ENCODE measurements at places on chromosomes 3 and 15.

DNA sequence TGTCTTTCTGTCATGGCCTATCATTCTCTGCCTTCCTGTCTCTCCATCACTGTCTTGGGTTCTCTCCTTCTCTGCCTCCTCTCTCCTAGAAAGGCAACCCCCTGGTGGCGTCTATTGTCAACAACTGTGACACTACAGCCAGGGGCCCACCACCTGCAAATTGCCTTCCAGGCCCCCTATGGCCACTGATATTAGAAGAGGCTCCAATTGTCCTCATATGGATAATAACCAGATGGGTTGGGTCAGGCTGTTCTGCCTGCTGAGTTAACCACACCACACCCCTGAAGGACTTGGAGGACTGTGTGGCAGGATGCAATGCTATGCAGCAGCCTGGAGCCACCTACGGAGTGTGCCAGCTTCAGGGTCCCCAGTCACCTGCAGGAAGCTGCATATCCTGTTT is 665.0 kb downstream of the NTRK3 start:
- no peak for DNase-seq

GRCh38 chr3:113898892-113899291 is 48.9 kb upstream of the ZDHHC23 start:
- DNase-seq = peak; percentile 73

DNA sequence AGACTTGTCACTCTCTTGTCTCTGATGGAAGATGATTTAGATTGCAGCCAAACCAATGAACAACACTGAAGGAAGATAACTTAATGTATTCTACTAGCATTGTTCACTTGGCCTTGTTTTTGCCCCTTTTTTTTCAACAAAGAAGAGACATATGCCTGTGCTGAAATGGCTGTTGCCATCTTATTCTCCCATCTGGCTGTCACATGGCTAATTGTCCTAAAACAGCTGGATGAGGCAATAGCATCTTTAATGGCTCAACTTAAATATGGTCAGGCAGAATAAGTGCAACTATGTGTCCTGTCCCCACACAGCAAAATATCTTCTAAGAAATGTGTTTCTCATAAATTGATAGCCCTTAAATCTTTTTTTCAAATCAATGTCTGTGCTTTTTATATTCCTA is 576.9 kb downstream of the TUSC7 start:
- DNase-seq = no peak

- no peak for DNase-seq
Measured at GRCh38 chr3:118557513-118557912, 477.1 kb downstream of the IGSF11 start.

- no peak for DNase-seq
Measured at GRCh38 chr3:157607826-157608405, 104.7 kb upstream of the VEPH1 start.

GRCh38 chr15:94206463-94207167 is 24.7 kb upstream of the MCTP2 start:
- no peak for DNase-seq

DNA sequence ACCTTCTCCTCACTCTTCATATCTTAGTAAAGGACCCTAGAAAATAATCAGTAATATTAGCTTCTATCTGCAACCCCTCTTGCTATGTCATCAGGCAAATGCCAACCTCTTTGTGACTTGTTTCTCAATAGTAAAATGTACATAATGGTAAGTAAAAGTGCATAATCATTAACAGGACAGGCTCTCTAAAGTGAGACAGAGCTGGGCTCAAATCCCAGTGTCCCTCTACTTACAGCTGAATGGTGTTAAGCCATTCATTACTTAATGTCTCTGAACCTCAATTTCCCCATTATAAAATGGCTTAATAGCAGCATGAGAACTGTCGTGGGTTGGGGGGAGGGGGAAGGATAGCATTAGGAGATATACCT is 62.6 kb upstream of the ATP11B start:
- DNase-seq = no peak

- DNase-seq = no peak
Measured at GRCh38 chr3:168608926-168609325, 513.2 kb upstream of the GOLIM4 start.

DNA sequence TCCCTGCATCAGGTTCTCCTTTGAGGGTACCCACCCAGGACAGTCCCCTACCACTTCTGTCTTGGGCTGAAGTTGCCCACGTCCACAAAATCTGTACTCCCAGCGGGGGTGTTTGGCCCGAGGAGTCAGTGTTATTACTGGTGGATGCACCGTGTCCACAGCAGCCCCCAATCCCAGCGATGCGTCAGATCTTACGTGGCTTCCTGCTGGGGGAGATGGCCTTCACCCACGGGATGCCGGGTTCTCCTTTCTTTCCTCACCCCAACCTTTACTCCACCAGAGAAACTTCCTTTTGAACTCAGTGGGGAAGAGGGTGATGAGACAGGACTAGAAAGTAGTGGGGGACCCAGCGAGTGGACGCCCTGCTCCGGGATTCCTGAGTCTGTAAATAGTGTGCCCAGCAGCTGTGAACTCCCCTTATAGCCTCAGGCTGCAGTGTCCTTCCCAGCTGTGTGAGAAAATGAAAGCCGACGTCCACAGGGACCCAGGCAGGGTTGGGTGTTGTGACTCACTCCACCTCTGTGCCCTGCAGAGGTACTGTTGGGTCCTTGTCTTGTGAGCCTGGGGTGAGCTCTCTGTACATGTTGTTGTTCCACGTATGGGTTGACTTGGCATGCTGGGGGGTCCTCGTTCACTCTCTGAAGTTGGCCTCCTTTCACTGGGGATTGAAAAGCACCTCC is 31.5 kb downstream of the CRTAP start:
- no peak for DNase-seq

- DNase-seq = peak; percentile 8
Measured at GRCh38 chr3:110799271-110799670, 272.3 kb upstream of the NECTIN3 start.

- no peak for DNase-seq
Measured at GRCh38 chr15:41633609-41634008, 26.6 kb upstream of the MGA start.

DNA sequence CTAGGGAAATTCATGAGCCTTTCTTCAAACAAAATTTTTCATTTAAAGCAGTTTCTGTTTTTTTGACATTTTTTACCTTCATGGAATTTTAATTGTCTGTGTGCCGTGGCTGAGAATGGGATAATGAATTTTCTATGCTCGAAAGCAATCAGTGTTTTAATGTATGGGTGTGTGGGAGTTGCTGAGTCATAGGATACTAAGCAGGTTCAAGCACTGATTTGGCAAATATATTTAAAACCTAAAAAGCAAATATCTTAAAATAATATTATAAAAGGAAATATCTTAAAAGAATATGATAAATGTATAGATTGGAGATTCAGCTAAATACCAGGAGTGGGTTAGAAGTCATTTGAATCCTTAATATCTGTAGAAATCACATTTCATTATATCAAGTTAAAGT is 173.6 kb upstream of the LRRFIP2 start:
- no peak for DNase-seq

GRCh38 chr15:67406257-67406861 is 114.6 kb upstream of the C15orf61 start:
- DNase-seq = peak; percentile 14

DNA sequence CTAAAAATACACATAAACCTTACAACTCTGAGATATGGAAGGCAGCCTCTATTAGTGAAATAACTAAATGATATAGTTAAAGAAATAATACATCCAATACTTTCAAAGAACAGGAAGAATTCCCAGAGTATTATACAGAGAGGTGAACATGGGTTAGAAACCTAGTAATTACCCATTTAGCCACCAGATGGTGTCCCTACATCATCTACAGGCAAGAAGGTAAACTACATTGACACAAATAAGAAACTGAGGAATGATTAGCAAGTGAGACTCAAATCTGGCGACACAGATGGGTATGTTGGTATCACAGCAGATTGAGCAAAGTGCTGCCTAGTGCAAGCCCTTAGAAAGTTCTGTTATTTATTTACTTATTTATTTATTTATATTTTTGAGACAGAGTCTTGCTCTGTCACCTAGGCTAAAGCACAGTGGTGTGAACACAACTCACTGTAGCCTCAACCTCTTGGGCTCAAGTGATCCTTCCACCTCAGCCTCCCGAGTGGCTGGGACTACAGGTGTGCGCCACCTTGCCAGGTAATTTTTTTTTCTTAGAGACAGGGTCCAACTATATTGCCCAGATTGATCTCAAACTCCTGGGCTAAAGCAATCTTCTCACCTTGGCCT is 28.2 kb downstream of the NEK4 start:
- peak; percentile 61 for DNase-seq

DNA sequence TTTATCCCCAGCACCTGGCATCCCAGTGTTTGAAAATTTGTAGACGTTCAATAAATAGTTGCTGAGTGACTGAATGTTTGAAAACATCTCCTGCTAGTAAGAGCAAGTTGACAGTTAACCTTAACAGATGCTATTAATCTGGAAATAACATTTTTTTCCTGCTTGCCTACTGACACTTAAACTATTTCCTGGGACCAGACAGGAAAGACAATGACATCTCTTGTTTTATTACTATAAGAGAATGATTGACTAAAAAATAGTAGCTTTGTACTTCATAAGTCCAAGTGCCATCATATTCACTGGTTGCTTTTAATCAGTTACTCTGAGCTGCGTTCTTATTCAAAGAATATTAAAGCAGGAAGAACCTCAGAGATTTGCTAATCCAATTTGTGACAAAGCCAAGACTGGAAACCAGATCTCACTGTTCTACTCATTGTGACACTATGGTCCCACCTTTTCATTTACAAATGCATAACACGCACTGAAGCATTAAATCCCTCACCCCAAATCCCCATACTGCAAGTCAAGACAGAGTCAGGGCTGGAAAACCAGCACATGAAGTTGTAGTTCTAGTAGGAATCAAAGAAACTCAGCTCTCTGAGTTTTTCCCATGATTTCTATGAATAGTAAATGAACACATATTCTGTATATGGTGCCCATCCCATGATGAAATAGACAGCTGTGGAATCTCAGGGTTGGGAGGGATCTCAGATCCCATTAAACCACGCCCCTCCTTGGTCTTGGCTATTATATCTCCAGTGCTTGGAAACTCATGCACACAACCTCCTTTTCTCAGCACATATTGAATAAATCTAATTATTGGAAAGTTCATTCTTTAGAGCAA is 212.7 kb upstream of the P2RY1 start:
- DNase-seq = no peak

DNA sequence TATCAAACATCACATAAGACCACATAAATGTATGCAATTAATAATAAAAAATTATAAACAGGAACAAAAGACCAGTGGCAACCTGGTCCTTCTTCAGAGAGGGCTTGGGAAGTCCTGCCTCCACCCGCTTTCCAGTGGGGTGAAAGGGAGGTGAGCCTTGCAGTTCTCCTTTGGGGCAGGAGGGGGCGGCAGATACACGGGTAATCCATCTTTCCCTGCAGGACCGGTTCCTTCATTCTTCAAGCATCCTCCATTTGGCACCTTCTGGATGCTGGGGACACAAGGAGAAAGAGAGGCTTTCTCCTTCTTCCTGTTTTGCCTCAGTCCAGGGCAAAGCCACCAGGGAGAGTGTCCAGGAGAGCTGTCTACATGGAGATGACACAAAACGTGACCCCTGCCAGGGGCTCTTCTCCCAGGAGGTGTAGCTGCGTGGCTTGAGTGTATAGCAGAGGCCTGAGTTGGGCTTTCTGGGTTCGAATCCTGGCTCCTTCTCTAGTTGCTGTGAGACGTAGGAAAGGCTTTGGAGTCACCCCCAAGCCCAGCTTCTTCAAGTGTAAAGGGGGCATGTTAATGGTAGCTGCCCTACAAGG is 23.2 kb downstream of the RPLP1 start:
- peak; percentile 82 for DNase-seq

GRCh38 chr15:64800476-64800875 is 25.0 kb downstream of the PIF1 start:
- DNase-seq = no peak

DNA sequence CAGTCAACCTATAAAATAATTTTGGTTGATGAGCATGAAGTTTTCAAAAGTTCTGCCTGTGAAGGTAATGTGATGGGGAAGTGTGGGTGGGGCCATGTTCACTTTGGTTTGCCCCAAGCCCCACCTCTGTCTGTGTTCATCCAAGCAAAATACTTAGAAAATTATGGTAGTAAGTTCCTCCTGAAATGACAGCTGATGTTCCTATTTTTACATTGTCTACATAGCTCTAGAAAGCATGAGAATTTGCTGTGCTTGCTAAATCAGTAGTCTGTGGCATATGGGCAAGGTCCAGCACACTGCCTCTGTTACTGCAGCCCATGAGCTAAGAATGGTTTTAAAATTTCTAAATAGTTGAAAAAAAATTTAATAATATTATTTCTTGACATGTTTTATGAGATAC is 21.9 kb upstream of the CP start:
- DNase-seq = no peak

- no peak for DNase-seq
Measured at GRCh38 chr3:29004885-29005599, 275.8 kb upstream of the RBMS3 start.

DNA sequence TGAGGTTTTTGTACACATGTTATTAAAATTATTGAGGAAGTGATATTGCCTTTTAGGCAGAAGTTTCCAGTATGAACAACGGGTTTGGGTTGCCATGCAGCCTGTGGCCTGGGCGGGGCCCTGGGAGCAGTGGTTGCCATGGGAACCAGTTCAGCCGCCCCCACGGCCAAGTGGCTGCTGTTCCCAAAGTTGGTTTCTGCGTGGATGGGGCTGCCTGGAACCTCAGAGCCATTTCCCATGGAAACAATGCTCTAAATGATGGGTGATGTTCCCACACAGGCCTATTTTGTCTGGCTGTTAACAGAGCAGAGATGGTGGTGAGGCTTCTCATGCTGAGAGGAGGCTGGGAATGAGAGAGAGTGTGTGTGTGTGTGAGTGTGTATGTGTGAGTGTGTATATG is 19.5 kb downstream of the MRAS start:
- DNase-seq = peak; percentile 42

- DNase-seq = peak; percentile 63
Measured at GRCh38 chr3:10437272-10437994, 68.0 kb downstream of the ATP2B2 start.

DNA sequence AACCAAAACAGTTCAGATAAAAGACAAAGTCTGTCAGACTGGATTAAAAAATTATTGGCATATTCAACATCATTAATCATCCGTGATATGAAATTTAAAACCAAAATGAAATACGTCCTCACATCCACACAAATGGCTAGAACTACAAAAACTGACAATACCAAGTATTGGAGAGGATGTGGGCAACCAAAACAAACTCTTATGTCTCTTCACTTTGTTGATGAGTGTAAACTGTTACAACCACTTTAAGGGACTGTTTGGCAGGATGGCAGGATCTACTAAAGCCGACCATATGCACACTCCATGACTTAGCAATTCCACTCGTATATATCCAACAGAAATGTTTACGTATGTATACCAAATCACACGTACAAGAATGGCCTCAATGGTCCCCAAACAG is 24.8 kb upstream of the C15orf40 start:
- no peak for DNase-seq
